ENCODE measurements at places on chromosomes 2 and 18.

GRCh38 chr2:47033102-47033880 is 117.7 kb upstream of the MCFD2 start:
- no peak for DNase-seq

GRCh38 chr2:54477896-54478295 is 21.8 kb downstream of the SPTBN1 start:
- DNase-seq: no peak

DNA sequence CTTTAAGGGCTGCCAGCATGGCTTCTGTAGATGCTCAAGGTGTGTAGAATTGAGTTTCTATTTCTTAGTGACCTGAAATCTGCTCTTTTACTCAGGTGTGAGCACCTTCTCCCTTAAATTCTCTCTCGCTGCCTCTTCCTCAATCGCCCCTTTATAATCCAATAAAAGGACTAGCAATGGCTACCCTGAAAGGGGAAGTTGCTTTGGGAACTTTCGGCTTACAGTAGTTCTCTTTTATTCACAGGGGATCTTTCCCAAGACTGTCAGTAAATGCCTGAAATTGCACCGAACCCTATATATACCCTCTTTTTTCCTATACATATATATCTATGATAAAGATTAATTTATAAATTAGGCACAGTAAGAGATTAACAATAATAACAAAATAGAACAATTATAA is 121.8 kb downstream of the ACTR3 start:
- DNase-seq: no peak

DNA sequence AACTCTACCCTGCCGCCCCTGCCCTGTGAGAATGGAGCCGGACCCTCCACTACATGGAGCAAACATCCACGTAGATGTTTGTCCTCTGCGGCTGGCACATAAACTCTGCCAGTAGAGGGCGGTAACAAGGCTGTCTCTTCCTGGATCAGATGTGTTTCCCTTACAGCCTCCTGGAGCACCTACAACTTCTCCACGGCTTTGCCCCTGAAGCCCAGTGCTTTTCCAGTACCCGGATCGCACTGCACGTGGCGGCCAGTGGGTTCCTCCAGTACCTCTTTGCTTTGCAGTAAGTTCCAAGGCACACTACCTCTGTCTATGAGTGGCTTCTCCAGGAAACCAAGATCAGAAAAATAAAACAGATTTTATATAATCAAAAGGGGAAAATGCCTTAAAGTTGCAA is 651.3 kb downstream of the DCDC2C start:
- no peak for DNase-seq

DNA sequence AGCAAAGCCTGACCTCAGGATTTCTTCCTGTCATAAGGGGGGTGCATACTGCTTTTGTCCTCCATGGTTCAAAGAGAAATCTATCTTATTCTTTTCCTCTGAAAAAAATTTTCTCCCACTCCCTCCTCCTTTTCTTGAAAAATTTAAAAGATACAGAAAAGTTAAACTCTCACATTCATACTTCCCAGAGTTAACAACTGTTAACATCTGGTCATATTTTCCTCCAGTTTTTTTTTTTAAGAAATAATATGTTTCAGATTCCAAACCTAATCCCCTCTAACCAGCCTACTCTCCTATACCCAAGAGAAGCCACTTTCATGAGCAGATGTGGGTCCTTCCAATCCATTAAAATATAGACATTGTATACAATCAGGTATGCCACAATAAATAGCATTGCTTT is 378.9 kb upstream of the HNRNPA3 start:
- no peak for DNase-seq

- no peak for DNase-seq
These were observed 70.1 kb downstream of the BOLA3 start for GRCh38 chr2:74077636-74078035.

DNA sequence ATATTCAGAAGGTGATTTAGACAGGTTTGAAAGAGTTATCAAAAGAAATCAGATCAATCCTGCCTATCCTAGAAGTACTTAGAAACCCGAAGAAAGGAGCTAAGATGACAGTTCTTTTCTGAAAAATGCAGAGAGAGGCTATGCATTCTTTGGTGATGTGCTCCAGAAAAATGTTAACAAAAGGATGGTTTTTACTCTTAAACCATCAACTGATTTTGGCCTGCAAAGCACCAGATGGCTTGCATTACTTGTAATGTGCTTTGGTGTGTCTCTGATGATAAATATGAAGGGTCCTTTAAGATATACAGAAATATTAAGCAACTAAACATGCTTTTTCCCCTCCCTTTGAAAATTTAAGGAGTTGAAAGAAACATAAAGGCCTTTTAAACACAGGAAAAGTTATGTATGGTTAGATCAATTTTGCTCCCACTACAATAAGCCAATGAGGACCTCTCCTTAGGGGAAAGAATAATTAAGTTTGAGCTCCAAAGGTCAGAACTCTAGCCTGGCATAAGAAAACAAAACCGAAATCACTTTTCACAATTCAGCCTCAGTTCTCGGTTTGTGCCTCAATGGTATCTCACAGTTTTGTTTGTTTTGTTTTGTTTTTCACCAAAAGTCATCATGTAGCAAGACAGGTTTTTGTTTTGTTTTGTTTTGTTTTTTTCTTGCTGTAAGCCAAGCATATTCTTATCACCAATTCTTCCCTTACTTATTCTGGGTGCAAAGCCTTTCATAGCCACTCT is 302.4 kb upstream of the NT5C1B start:
- DNase-seq: no peak

GRCh38 chr2:196274387-196274809 is 103.0 kb upstream of the STK17B start:
- no peak for DNase-seq

DNA sequence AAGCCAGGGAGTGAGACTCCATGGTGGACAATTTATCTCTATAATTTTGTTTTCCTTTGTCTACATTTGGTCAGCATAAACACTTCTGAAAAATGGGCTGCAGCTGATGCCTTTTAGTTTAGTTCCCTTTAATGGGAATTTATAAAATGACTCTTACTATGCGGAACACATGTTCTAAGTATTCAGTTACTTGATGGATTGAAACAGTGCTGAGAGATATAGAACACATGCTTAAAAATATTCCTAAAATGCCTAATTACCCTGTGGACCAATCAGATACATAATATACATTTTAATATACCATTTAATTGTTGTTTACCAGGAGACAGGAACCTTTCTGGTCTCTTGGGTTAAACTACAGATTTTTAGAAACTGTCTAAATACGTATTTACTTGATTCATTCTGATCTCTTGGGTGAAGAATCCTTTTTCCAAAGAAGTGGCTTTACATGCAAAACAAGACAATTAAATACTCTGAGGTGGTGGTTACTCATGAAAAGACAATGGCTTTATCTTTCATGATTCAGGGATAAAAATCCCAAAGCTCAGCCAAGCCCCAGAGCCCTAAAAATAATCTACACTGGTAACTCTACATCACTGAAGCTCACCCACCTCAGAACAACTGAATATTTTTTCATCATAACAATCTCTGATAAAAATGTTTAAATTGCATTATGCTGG is 128.1 kb upstream of the SERTAD2 start:
- no peak for DNase-seq

DNA sequence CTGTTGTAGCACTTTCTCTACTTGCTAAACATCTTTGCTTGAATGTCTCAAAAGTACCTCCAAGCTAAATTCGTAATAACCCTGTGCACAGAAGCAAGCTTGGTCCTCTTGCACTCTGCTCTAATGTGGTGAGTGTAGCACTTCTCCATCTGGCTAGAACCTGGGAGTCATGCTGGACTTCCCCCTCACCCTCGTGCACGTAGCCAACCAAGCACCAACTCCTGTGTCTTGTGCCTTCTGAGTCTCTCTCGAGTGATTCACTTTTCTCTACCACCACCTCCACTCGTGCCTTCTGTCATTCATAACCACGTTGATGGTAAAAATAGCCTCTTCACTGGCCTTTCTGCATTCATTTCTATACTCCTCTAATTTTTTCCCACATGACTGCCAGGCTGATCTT is 91.9 kb upstream of the KCNE4 start:
- DNase-seq: no peak

DNA sequence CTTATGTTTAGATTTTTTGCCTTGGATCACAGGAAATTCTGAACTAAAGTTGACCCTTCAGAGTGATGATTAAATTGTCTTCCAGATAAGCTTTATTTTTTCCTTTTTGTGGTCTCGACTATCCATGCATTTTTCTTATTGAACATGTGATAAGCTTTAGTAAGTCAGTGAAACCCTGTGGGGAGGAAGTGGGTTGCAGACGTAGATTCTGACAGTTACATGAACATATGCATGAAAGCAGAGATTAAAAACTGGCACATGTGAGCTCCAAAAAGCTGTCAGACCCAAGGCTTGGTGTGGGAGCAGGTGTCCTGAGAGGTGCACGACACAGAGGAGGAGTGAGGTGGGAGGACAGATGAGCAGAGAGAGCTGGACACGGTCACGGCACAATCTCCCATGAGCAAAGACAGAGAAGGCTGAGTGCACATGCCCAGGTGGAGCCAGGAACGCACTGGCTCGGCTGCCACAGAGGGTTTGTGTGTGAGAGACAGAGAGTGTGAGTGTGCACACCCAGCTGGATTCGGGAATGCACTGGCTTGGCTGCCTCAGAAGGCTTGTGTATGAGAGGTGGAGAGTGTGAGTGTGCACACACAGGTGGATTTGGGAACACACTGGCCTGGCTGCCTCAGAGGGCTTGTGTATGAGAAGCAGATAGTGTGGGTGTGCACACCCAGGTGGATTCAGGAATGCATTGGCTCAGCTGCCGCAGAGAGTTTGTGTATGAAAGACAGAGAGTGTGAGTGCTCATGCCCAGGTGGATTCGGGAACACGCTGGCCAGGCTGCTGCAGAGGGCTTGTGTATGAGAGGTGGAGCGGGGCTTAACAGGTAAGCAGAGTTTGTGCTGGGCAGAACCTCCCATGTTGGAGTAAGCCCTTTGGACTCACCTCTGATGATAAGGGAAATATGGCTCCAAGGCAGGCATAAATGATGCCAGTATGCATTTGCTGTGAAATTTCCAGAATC is 849.1 kb upstream of the SALL3 start:
- DNase-seq: no peak

GRCh38 chr2:118836411-118836930 is 11.0 kb downstream of the EN1 start:
- no peak for DNase-seq

DNA sequence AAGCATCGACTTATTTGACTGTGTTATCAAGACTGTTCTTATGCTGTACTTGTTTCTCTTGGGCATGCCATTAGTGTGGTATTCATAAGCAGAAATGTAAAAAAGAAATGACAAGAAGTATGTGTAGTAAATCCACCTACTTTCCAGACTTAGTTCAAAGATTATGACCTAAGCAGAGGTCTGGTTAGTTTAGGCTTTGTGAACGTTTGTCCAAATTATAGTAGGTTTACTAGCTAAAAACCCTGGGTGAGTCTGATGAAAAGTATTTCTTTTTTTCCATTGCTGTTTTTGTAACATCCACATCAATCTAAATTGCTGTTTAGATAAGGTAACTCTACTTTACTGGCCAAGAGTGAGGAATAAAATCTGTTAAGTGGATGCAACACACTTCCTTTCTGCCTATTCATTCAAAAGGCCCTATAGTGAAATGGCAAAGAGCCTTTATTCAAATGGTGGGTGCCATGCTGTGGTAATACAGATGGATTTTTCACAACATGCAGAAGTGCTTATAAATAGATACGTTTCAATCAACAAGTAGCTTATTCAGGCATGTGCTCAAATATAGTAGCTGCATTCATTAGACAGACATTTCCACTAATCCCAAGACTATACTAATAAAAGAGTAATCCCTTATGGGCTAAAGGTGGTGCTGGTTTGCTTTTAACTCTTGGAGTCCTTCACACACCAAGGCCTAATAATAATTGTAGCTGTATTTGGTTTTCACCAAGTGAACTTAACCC is 122.5 kb upstream of the LTBP1 start:
- no peak for DNase-seq

GRCh38 chr2:210519594-210519993 is 36.8 kb upstream of the CPS1 start:
- DNase-seq: no peak

GRCh38 chr2:237062585-237062984 is 23.1 kb upstream of the COPS8 start:
- DNase-seq: no peak

DNA sequence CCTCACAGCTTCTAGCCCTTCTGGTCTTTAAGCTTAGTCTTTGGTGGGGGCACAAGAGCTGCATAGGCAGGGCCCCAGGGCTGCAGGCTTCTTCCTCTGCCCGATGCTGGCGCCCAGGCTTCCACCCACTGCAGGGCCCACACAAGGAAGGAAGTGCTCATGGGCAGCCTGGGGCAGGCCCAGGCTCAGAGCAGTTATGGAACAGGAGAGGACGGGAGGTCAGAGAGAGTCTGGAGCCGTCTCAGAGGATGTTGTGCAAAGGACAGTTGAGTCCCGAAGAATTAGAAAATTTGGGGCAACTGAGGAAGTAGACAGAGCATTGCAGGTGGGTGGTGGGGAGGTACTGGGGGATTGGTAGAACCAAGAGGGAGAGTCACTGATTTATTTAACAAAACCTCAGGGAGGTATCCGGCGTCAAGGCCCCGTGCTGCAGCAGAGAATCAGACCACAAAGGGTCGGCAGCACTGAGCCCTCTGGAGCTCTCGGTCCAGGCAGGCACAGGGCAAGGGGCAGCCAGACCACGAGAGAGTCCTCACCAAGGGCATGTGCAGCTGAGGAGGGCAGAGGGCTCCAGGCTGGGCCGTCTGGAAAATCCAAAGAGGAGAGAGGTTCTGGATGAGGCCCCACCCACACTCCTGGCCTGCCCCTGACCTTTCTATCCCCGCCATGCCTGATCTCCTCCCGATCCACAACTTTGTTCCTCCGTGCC is 110.8 kb upstream of the GLI2 start:
- DNase-seq: no peak

- DNase-seq: no peak
These were observed 62.8 kb upstream of the SP3 start for GRCh38 chr2:174027956-174028355.

GRCh38 chr2:180258041-180258537 is 251.0 kb upstream of the CWC22 start:
- no peak for DNase-seq

GRCh38 chr2:64204703-64205102 is 60.5 kb upstream of the PELI1 start:
- no peak for DNase-seq

GRCh38 chr2:101827246-101827645 is 129.7 kb downstream of the MAP4K4 start:
- peak; percentile 43 for DNase-seq

- DNase-seq: no peak
These were observed 125.9 kb upstream of the SATB2 start for GRCh38 chr2:199583676-199584075.

DNA sequence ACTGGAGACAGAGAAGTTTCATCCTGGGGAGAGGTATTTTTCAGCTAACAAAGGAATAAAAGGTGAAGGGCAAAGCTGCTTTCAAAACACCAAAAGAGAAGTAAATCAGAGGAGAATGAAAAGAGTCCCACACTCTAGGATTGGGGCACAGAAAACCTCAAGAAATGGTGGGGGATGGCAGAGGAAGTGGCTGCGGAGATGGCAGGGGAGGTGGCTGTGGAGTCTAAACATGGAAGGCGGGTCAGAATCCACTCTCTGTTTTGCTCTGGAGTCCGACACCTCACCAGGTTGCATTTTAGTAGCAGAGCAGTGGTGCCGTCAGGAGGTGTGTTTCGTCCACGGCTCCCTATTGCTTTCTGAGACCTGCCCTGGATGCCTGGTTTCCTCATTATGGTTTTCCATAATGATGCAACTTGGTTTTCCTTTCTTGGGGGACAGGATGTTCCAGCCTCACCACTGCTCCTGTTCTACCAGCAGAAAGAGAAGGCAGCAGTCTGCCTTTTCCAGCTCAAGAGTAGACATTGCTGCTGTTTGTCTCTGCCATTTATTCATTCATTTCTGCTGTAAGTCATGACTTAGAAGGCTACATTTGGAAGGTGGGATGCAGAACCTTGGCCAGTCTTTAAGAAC is 188.7 kb downstream of the ANKRD44 start:
- no peak for DNase-seq
